Adrenal gland (tissue), 19 donors: ENCODE measurements at places on chromosomes 2 and 18.

DNA sequence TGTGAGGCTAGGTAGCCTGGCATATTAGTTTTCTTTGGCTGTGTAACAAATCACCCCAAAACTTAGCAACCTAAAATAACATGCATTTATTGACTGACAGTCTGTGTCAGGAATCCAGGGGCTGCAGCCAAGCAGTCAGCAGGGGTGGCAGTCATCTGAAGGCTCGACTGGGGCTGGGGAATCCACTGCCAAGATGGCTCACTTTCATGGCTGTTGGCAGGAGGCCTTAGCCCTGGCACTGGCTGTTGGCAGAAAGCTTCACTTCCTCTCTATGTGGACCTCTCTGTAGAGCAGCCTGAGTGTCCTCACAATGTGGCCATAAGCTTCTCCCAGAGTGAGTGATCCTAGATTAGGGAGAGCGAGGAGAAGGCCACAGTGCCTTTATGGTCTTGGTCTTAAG, 78.0 kb downstream of the LTBP1 start:
- no peak for DNase-seq

DNA sequence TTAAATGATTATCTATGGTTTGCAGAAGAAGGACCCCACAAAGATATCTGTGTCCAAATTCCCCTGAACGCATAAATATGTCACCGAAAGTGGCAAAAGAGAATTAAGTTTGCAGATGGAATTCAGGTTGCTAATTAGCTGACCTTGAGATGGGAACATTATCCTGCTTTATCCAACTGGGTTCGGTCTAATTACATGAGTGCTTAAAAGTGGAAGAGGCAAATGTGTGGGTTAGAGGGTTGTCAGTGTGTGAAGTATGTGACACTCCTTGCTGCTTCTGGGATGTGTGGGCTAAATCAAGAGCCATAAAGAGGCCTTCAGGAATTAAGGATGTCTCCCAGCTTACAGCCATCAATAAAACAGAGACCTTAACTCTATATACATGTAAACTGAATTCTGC, 53.5 kb downstream of the CDH19 start:
- DNase-seq, result no peak

GRCh38 chr2:45699032-45699658, 47.7 kb downstream of the PRKCE start:
- no peak for DNase-seq

DNA sequence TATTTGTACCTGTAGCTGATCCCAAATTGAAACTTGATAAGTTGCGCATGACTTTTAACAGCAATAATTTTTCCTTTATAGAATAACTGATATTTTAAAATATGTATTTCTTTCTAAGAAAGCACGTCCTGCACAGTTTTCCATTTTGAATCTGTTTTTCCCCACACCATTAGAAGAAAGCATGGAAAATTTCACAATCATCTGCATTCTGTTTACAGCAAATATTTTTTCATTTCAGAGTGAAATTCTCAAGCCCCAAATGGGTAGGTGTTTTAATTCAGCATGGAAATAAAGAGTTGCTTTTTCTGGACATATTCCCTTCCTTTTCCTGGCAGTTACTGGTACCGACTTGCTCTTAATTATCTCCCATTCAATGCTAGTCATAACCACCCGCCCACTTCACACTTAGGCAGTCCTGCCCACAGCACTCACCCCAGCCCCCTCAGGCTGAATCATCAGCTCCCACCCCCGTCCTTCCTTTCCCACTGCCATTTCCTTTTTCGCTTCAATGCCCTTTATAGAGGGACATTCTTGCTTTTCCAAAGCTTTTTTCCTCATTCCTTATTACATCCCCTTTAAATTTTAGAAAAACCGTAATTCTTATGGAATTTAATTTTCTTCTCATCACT, 89.2 kb upstream of the GLS start:
- peak; percentile 36 for DNase-seq

DNA sequence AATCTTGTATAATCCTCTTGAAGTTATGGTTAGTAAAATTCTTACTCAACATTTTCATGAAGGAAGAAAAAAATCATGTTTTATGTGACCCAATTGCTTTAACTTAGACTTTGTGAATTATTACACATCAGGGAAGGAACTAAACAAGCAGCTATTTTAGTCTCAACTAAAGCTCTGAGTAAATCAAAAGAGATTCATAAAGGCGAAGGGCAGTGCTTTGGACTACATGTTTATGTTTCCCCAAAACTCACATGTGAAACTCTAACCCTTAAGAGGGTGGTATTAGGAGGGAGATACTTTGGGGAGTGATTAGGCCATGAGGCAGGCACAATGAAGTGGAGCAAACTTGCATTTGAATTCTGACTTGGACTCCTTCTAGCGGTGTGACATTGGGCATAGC, 283.7 kb upstream of the POU3F3 start:
- no peak for DNase-seq

DNA sequence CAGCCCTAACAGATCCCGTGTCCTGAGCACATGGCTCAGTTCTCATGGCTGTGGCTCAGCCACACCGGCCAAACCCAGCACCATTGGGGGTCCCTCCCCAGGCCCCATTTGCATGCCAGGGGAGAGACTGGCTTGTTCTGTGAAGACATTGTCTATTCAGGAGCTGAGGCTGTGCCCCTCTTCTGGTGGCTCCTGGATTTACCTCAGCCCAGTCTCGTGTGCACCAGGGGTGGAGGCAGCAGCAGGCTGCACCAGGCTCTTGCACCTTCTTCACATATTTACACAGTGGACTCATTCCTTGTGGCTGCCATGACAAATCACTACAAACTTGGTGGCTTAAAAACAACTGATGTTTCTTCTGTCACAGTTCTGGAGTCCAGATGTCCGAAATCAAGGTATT, 92.4 kb upstream of the ITGA6 start:
- no peak for DNase-seq

- DNase-seq, result no peak
Measured at GRCh38 chr2:34810456-34810855, 1211.4 kb upstream of the FAM98A start.

GRCh38 chr2:218895759-218896500, 15.3 kb downstream of the WNT10A start:
- DNase-seq, result peak; percentile 43

DNA sequence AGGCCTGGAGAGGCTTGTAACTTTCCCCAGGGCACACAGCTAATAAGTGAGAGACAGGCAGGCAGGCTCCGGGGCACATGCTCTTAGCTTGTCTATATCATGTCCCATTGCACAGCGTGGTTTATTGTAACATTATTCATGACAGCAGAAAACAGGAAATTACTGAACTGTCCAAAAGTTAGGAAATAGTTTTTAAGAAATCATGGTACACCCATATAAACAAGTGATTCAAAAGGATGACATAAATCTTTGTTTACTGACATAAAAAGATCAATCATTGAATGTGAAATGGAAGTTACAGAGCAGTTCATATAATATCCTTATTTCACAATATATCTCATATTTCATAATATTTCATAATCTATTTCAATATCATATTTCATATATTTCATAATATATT, 34.3 kb upstream of the TXNDC2 start:
- DNase-seq, result no peak

GRCh38 chr18:69257861-69258458, 142.7 kb upstream of the DOK6 start:
- no peak for DNase-seq

GRCh38 chr2:25201794-25202193, 33.4 kb upstream of the POMC start:
- DNase-seq, result no peak

DNA sequence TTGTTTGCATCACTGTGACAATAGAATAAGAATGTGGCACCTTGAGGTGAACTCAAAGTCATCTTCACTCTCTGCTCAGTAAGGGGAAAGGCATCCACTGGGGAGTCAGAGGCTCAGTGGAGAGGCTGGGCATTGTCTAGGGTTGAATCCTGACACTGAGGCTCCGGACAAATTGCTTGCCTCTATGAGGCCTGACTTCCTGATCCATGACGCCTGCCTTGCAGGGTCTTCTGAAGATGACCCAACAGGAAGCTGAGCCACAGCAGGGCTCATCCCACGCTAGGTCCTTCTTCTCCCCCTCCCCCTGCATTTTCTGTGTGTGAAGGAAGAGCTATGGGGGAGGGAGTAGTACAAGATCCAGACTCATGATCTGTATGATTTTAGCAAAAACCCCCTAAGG, 265.1 kb downstream of the SH3BP4 start:
- DNase-seq, result no peak

DNA sequence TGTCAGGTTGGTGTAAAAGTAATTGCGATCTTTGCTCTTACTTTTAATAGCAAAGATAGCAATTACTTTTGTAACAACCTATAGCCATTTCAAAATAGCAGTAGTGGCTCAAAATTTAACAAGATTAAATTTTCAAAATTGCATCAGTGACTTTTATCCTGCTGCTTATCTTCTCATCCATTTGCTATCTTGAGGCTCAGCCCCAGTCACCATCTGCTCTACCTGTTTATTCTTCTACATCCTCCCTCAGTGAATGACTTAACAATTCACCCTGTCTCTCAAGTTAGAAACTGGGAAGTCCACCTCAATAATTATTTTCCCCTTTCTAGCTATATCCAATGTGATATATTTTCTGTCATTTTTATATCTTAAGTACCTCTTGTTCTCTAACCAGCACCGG, 148.6 kb upstream of the ZNF804A start:
- DNase-seq, result no peak

GRCh38 chr2:237695201-237695780, 67.9 kb downstream of the LRRFIP1 start:
- DNase-seq, result no peak

DNA sequence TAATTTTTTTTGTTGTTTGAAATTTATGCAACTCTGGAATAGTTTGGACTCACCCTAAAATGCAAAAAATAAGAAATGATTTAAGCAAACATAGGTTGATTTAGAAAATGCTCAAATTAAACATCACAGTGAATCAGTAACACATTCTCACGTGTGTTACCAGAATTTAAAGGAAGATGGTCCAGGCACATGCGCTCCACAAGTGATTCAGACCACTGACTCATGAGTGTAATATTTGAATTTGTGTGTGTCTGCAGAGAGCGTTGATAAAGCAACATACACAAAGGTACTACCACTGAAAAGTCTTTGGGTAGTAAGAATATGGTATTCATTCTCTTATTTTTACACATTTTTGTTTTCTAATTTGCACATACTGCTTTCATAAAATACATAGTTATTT, 7.9 kb downstream of the SS18 start:
- no peak for DNase-seq

- peak; percentile 3 for DNase-seq
Measured at GRCh38 chr2:109126501-109126860, 2.5 kb upstream of the SH3RF3 start.

GRCh38 chr2:99695944-99696253, 206.1 kb upstream of the REV1 start:
- DNase-seq, result no peak

DNA sequence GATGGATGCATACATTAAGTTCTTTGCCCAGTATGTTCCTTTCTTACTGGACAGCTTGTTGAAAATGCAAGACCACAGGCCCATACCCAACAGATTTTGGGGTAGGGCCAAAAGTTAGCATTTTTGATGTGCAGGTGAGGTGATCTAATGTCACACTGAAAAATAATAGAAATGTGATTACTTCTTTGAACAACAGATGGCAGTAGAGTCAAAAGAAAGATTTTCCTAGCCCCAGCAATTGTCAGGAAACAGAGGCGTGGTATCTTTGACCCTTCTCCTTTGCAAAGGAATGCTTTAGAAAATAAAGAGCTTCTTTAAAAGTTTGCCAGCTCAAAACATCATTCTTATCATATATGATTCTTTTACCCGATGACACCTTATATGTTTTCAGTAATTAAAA, 343.6 kb upstream of the SYT4 start:
- no peak for DNase-seq

DNA sequence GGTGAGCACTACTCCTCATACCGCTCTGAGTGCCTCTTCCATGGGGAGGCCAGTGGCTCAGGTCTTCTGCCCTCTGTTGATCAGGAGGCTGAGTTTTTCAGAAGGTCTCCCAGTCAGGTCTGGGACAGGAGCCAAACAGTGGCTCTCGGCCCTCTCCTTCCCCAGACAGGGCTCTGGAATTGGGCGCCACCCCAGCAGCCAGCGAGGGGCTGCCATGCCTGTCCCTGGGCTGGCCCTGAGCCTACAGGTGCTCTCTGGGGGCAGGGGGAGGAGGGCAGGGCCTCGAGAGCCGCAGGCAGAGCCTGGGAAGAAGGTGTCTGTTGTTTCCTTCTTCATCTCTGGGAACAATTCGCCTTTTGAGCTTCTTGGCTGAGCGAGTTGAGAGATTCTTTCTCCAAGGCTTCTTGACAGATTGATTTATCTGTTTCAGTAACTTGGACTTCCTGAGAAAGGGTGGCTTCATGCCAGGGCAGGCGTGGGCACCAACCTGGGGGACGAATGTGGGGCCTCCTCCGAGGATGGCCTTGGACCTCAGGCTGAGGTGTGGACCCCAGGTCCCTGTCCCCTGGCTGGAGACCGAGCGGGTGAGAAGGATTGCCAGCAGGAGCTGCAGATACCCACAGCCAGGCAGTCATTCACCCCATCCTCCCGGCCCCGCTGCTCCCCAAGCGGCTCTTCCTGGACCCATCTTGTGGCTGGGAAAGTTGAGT, 64.7 kb upstream of the GLI2 start:
- no peak for DNase-seq

DNA sequence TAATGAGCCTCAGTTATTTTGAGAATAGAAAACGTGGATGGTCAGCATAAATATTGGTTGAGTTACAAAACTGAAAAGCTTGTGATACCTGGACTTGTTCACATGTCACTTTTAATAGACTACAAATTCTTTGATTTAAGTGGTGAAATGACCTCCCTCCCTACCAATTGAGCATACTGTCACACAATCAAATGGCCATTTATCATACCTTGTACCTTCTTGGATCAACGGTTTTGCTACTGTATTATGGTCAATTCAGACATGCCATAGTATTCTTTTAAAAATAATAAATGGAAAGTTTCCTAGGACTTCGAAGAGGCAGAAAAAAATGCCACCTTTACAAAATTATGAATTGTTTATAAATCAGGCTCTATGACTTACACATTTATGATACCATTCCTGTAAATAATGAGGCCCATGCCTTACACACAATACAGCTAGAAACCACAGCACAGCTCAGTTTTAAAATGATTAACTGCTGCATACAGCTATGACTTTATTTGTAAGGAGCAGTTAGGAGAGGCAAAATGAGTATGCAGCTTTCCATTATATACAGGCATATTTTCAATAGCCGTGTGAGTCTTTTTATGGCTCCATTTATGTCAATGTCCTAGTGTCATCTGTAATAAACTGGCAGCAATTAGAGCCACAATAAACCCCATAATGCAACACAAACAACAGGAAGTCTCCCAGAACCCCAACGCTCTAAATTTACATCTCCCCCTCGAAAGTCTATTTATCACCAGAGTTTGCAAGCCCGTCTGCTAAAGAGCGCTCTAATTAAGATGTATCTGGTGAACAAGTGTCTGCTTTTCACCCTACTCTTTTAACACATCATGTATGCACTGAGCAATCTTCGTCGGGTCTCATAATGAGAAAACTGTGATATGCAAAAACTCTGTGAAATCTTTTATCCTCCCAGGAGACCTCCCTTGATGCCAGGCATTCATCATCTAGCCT, 176.1 kb downstream of the ZNF521 start:
- DNase-seq, result no peak
